ENCODE measurements at places on chromosomes 4 and X. TPM values are rescaled to one million over a fixed set of nuclear protein-coding genes. Genes with fewer than 3 reads are reported as not detected.

DNA sequence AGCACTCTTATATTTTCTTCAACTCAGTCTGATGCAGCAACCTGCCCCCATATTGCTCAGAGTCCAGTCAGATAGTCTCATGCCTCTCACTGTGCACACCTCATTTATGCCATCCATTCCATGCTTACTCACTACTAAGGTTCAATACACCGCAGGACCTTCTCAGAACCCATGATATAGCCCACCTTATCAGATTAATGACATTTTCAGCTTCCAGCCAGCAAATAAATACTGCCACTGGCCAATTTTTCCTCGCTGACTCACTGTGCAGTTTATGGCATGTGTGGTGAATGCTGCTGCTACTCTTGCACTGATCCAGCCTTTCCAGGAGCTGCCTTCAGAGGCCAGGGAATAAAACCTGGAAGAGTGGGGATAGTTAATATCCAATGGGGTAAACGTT is 380.6 kb upstream of the SPOCK3 start:
- H3K4me3 ChIP-seq: no peak overlapping the region
- no peaks in the 10 kb centered on the region for H3K27me3 ChIP-seq
- no peaks in the 10 kb centered on the region for H3K4me1 ChIP-seq
- DNase-seq: no peak
- no peak overlapping the region for H3K27ac ChIP-seq
- H3K36me3 ChIP-seq: no peaks in the 10 kb centered on the region

The GSX2 gene
- total RNA-seq: not detected

DNA sequence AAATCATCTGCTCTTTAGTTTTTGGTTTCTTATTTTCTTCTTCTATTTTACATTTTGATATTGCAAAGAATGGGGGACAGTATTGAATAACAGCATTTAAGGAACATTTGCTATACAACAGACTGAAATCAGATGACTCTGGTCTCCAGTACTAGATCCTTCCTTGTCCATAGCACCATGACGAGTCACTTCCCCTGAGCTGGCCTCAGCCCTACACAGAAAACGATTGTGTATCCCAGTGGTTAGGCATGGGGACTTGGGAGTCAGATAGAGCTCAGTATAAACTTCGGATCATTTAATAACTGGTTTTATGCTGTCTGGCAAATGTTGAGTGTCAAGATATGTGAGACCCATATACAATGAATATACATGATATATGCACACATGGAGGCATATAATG is 44.7 kb upstream of the BEX4 start:
- no peaks in the 10 kb centered on the region for H3K4me1 ChIP-seq
- no peak for DNase-seq
- H3K27ac ChIP-seq: no peak overlapping the region
- no peak overlapping the region for H3K4me3 ChIP-seq
- no peaks in the 10 kb centered on the region for H3K27me3 ChIP-seq

- no peaks in the 10 kb centered on the region for H3K4me1 ChIP-seq
- no peak overlapping the region for H3K4me3 ChIP-seq
- no peak for DNase-seq
- no peaks in the 10 kb centered on the region for H3K36me3 ChIP-seq
Observed at GRCh38 chrX:1734806-1735205, 119.9 kb downstream of the ASMT start.

DNA sequence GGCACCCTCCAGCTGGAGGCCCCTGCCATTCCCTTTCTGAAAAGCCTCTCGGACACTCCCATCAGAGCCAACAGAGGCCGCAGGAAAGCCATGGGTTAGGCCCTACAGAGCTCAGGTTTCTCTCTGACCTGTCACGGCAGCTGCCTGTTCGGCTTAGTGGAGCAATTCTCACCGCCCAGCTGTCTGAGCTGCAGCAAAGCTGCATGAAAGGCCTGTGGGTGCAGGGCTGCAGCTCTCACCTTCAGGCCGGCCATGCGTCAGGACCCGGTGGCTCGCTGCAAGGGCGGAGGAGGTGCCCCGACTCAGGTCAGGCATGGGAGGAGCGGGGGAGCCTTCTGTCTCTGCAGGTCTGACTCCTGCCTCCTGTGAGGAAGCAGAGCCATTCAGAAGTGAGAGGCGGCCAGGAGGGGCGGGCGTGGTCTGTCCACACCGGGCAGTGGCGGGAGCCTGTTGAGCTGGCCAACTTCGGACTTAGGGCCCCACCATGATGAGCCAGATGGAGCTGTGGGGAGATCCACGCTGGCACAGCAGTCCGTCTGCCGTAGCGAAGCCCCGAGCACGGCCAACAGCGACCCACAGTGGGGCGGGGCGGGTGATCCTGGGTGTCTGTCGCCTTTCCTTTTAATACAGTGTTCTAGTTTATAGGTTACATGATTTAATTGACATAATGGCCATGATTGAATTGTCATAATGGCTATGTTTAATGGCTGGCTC is 23.4 kb downstream of the PDE6B start:
- H3K36me3 ChIP-seq: no peaks in the 10 kb centered on the region
- no peak for DNase-seq
- no peaks in the 10 kb centered on the region for H3K4me1 ChIP-seq

DNA sequence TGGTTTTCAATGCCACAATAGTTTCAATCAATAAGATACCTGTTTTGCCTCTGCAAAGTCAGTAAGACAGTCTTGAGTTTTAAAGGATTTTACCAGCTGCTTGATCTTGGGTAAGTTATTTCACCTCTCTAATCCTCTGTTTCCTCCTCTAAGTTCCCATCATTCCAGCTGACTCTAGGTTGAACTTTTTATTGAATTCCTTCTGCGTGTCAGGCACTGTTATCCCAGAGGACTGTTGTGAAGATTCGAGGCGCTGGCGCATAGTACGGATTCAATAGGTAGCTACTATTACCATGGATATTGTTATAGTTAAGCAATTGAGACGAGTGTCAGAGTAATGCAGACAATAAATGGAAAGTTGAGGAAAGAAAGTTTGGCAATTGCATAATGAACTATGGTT is 179.4 kb downstream of the BANK1 start:
- H3K27me3 ChIP-seq: no peaks in the 10 kb centered on the region
- H3K4me1 ChIP-seq: no peaks in the 10 kb centered on the region
- DNase-seq: no peak
- no peak overlapping the region for H3K4me3 ChIP-seq
- no peak overlapping the region for H3K27ac ChIP-seq

The IL2 gene
- total RNA-seq: 4.2 TPM
